ENCODE measurements at places on chromosomes 4 and X. TPM values are rescaled to one million over a fixed set of nuclear protein-coding genes. Genes with fewer than 3 reads are reported as not detected.

- no peaks in the 10 kb centered on the region for H3K27me3 ChIP-seq
- H3K27ac ChIP-seq: no peak overlapping the region
- no peaks in the 10 kb centered on the region for H3K4me1 ChIP-seq
- DNase-seq: no peak
- H3K4me3 ChIP-seq: no peak overlapping the region
Measured at GRCh38 chr4:61312526-61312925, 112.4 kb downstream of the ADGRL3 start.

DNA sequence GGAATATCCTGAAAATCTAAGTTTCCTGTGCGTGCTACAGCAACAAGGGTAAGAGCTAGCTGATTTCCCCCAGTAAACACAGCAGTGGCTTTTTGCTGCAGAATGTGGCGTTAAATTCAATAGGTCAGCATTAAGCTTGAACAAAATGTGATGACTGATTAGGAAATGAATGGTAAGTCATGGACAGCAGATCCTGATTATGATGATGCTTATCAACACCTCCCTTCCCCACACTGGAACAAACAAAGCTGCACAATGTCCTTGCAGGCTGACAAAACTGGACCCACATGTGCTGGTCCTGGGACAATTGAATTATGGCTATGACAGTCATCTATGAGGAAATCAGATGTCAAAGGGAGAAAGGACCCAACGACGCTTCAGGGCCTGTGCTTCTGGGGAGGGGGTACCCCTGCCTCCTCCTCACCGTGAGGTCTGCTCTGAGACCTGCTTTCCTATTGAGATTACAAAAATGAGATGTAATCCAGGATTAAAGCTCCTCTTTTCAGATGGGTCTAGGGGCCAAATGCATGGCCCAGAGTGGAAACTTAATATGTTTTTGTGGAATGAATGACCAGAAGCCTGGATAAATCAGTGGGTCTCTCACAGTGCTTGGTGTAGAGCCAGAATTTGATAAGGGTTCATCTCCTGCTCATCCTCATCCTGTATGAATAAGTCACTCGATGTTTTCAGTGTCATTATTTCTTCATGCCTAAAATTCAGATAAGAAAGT, 32.0 kb upstream of the BOD1L1 start:
- no peak for DNase-seq
- no peaks in the 10 kb centered on the region for H3K4me1 ChIP-seq
- no peaks in the 10 kb centered on the region for H3K27me3 ChIP-seq
- H3K4me3 ChIP-seq: no peak overlapping the region
- no peak overlapping the region for H3K27ac ChIP-seq
- no peaks in the 10 kb centered on the region for H3K36me3 ChIP-seq

Gene CENPE
- total RNA-seq: 4.2 TPM

Gene TDO2
- 5.0 TPM for total RNA-seq

GRCh38 chr4:40423735-40424134, 88.6 kb downstream of the CHRNA9 start:
- H3K27me3 ChIP-seq: no peaks in the 10 kb centered on the region
- DNase-seq: no peak
- H3K36me3 ChIP-seq: no peaks in the 10 kb centered on the region
- no peak overlapping the region for H3K27ac ChIP-seq
- no peak overlapping the region for H3K4me3 ChIP-seq
- no peaks in the 10 kb centered on the region for H3K4me1 ChIP-seq

Gene PNMA6A
- not detected for total RNA-seq

Gene HNRNPDL
- 84.0 TPM for total RNA-seq

GRCh38 chr4:33467291-33467690, 2747.1 kb downstream of the PCDH7 start:
- no peaks in the 10 kb centered on the region for H3K4me1 ChIP-seq
- no peak overlapping the region for H3K27ac ChIP-seq
- DNase-seq: no peak
- no peaks in the 10 kb centered on the region for H3K36me3 ChIP-seq
- H3K4me3 ChIP-seq: no peak overlapping the region

GRCh38 chr4:121932212-121932974, 19.5 kb downstream of the TRPC3 start:
- H3K27me3 ChIP-seq: no peaks in the 10 kb centered on the region
- no peaks in the 10 kb centered on the region for H3K36me3 ChIP-seq
- H3K4me3 ChIP-seq: no peak overlapping the region
- no peaks in the 10 kb centered on the region for H3K4me1 ChIP-seq

Gene USP9X
- total RNA-seq: 92.4 TPM

GRCh38 chr4:77360451-77360850, 203.4 kb downstream of the CCNG2 start:
- no peak overlapping the region for H3K4me3 ChIP-seq
- H3K27ac ChIP-seq: no peak overlapping the region
- H3K27me3 ChIP-seq: no peaks in the 10 kb centered on the region
- H3K36me3 ChIP-seq: no peaks in the 10 kb centered on the region
- no peaks in the 10 kb centered on the region for H3K4me1 ChIP-seq
- DNase-seq: no peak

Gene MAMLD1
- total RNA-seq: 0.70 TPM

Gene AGTR2
- not detected for total RNA-seq

Gene SPIN2A
- total RNA-seq: 0.76 TPM

GRCh38 chrX:46626566-46626965, 53.0 kb downstream of the CHST7 start:
- H3K27me3 ChIP-seq: no peaks in the 10 kb centered on the region
- no peaks in the 10 kb centered on the region for H3K4me1 ChIP-seq
- no peak for DNase-seq
- no peak overlapping the region for H3K4me3 ChIP-seq

GRCh38 chr4:118968005-118968404, 79.4 kb downstream of the SYNPO2 start:
- no peaks in the 10 kb centered on the region for H3K36me3 ChIP-seq
- H3K27me3 ChIP-seq: no peaks in the 10 kb centered on the region
- no peaks in the 10 kb centered on the region for H3K4me1 ChIP-seq
- peak; percentile 68 for DNase-seq

Gene TMPRSS11E
- total RNA-seq: not detected

DNA sequence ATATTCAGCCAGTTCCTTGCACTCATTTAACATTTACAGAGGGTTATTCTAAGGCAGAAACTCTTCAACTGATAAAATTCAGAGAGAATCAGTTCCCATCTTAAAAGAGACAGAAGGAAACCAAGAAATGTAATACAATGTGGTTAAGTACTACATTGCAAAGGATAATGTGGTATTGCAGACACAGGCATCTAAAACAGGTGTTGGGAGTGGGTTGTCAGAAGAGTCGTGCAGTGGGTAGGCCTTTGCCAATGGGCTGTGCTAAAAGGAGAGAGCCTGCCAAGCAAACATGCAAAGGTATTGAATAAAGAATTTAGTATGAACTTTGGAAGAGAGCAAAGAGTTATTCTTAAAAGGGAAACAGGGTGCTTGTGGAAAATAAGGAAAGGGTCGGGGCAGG, 1044.4 kb upstream of the DIAPH2 start:
- H3K4me3 ChIP-seq: no peak overlapping the region
- DNase-seq: no peak
- H3K27me3 ChIP-seq: no peaks in the 10 kb centered on the region
- H3K27ac ChIP-seq: no peak overlapping the region
- no peaks in the 10 kb centered on the region for H3K36me3 ChIP-seq
- H3K4me1 ChIP-seq: no peaks in the 10 kb centered on the region

GRCh38 chr4:10732235-10732913, 47.8 kb upstream of the CLNK start:
- H3K36me3 ChIP-seq: no peaks in the 10 kb centered on the region
- H3K4me1 ChIP-seq: no peaks in the 10 kb centered on the region
- H3K4me3 ChIP-seq: no peak overlapping the region
- no peaks in the 10 kb centered on the region for H3K27me3 ChIP-seq
- no peak for DNase-seq

Gene ZRSR2
- 4.5 TPM for total RNA-seq

Gene GLRB
- total RNA-seq: not detected

- H3K27ac ChIP-seq: peak overlapping the region; percentile 69
- no peaks in the 10 kb centered on the region for H3K36me3 ChIP-seq
- DNase-seq: no peak
- no peak overlapping the region for H3K4me3 ChIP-seq
Measured at GRCh38 chr4:37430718-37431416, 186.3 kb downstream of the NWD2 start.

All from Peyer's patch (tissue), 4 donors.